ENCODE measurements at places on chromosomes 1 and 21. TPM values are rescaled to one million over a fixed set of nuclear protein-coding genes. Genes with fewer than 3 reads are reported as not detected.
A peak's percentile ranks its signal among the peaks of the same experiment; 100 is the strongest.

DNA sequence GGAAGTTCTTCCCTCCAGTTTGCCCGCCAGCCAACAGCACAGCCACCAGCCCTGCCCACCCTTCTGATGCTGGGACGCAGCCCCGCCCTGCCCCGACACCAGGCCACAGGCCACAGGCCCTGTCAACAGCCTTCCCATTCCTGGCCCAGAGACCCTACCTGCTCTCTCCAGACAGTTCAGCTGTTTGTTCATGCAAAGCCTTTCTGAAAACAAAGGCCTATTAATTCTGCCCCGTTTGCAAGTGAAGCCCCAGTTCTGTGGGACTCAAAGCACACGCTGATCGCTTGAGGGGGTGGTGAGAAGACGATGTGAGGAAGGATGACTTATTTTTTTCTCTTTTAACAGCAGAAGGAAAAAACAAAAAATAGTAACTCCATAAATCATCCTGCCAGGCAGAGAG is 55.4 kb upstream of the KIF26B start:
- no peak for DNase-seq

GRCh38 chr1:23564529-23565122 is 5.3 kb upstream of the ID3 start:
- no peak for DNase-seq

Gene CACNA1S
- 0.05 TPM for polyA plus RNA-seq

Gene ABCG1
- polyA plus RNA-seq = 8.2 TPM

DNA sequence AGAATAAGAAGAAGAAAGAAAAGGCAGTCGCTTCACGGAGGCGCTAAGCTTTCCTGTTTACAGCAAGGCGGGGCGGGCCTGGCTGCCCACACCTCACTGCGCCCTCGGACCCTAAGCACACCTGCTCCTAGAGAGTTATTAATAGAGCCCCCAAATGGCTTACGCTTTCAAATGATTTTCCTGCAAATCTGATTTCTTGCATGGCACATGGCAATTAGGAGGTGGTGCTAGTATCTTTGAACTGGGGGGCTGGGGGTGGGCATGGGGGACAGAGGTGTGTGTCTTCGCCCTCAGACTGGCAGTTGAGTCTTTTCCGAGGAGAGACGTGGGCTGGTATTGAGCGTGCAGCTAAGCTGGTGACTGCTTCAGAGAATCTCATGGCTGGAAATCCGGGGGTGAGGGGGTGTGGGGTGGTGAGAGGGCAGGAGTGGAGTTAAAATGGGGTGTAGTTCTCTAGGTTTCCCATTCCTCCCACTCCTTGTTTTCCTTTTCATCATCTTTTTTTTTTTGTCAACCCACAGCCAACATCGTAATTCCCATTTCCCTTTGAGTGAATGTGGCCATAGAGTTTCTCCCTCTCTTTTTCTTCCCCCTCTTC is 1.3 kb downstream of the S1PR1 start:
- DNase-seq = no peak

Gene ZBTB8B
- polyA plus RNA-seq = 0.04 TPM

Gene MX2
- 4.3 TPM for polyA plus RNA-seq

GRCh38 chr1:46098027-46098712 is 34.3 kb downstream of the PIK3R3 start:
- no peak for DNase-seq

Gene GNG4
- 62.4 TPM for polyA plus RNA-seq

DNA sequence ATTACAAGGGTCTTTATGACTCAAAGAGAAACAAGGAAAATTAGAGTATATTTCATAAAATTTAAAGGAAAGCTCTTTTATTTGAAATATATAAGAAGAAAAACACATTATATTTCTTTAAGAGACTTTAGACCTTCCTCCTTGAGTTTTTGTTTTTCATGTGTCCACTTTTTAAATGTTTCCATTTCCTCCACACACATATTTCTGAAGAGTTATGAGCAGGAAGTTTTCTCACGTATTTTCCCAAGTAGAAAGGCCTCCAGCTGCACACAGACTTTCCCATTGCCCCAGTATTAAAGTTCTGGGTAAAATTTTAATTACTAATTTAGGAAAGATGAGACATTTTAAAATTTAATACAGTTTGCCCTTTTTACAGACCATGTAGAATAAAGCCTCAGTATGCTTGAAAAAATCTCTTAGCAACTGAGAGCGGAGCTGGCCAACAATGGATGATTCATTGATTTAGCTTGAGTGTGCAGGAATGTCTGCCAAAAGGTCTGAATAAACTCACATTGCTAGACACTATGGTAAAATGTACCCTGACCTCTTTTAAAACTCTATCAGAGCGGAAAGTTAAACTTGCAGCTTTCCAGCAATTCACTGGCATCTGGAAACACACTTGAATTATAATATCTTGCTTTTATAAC is 57.9 kb downstream of the DDAH1 start:
- DNase-seq = peak; percentile 26

Gene UTS2
- polyA plus RNA-seq = 0.04 TPM

- no peak for DNase-seq
Observed at GRCh38 chr21:20445971-20446370, 552.2 kb upstream of the NCAM2 start.

Gene TRNP1
- polyA plus RNA-seq = 4.2 TPM

DNA sequence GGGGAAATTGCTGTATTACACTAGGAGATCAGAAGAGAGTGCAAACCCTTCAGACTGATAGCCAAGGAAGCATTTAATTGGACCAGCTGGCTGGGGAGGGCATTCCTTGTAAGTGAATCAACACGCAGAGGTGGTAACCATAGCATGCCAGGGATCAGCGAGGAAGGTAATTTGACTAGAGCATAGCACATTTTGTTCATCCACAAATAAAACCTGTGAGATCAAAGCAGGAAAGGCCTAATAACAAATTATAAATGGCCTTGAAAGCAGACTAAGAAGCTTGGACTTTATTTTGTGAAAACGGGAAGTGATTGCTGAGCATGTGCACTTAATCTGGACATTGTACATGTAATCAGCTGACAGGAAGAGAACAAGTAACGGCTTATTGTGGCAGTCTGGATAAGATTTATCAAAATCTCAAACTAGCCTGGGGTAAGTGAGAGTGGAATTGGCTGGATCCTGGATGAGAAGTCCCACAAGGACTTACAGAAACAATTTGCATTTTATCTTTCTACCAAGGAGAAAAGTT is 11.7 kb upstream of the CD55 start:
- DNase-seq = no peak

DNA sequence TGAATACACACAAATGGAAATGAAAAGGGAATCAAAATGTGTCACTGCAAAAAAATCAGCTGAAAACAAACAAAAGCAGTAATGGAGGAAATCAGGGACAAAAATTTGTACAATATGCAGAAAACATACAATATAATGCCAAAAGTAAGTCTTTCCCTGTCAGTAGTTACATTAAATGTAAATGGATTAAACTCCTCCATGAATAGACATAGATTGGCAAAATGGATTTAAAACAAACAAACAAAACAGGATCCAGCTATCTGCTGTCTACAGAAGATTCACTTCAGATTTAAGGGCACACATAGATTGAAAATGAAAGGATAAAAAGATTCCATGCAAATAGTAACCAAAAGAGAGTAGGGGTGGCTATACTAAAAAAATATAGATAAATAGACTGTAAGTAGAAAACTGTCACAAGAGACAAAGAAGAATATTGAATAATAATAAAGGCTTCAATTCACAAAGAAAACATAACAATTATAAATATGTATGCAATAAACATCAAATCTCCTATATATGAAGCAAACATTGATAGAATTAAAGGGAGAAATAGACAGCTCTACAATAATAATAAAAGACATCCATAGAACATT is 42.2 kb upstream of the ERO1B start:
- no peak for DNase-seq

Gene PYHIN1
- polyA plus RNA-seq = 1.9 TPM

DNA sequence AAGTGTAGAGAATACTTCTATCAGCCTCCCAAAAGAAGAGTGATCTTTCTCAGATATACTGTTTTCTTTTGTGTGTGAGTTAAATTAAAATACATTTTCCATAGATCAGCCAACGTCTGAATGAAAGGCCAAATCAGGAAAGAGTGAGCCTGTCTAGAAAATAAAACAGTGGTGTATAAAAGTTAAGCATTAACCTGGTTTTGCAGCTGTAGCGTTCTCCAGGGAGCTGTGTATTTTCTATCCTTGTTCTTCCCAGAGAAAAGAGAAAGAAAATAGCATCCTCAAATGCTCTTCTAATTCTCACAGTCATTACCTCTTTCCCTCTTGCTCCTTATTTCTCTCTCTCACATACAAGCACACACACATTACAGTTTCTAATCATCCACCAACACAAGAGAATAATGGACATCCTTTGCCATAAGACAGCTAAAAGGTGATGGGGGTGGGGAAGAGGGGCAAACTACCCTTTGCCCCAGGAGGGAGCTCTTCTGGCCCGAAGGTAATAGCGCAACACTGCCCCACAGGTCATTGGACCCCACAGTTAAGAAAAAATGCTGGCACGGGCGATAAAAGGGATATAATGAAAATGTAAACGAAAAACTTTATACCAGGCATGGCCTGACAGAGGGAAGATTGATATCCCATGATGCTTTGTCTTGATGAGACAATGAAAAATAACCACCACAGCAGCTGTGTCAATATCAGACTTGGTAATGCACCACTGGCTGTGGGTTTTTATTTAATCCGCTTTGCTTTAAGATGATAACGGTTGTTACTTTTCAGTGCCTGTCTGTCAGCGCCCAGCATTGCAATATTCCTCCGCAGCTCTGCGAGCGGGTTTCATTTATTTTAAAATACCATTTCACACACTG is 150.3 kb downstream of the NUF2 start:
- no peak for DNase-seq

Gene SLC1A7
- polyA plus RNA-seq = 0.28 TPM
